ENCODE measurements at places on chromosomes 3 and 15.

GRCh38 chr15:76973362-76973743 lies 21.6 kb upstream of the PSTPIP1 start:
- DNase-seq, result no peak

GRCh38 chr3:188279502-188280335 lies 125.8 kb downstream of the LPP start:
- no peak for DNase-seq

- no peak for DNase-seq
These were observed 25.7 kb downstream of the GPD1L start for GRCh38 chr3:32132121-32132520.

DNA sequence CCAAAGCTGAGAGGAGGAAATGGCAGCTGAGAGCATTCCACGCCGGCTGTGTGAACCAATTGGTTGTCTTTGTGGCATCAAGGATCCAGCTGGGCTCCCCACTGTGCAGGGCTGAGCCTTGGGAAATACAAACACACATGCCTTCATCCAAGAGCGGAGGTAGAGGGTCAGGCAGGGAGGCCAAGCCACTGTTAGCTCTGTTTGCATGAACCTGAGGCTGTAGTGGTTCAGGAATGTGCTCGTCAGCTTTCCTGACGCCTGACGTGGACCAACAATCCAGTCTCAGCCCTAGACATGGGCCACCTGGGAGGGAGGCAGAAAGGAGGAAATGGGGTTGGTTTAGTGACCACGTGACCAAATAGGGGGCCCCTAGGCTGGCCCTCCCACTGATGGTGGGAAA lies 276.9 kb downstream of the TLE3 start:
- DNase-seq, result no peak

- no peak for DNase-seq
These were observed at the start of gene MESP2 for GRCh38 chr15:89776274-89777072. Gene MESP2, plus strand, starts transcription at chr15:89776332. Its CDS starts 26 bp downstream, at chr15:89776358.

DNA sequence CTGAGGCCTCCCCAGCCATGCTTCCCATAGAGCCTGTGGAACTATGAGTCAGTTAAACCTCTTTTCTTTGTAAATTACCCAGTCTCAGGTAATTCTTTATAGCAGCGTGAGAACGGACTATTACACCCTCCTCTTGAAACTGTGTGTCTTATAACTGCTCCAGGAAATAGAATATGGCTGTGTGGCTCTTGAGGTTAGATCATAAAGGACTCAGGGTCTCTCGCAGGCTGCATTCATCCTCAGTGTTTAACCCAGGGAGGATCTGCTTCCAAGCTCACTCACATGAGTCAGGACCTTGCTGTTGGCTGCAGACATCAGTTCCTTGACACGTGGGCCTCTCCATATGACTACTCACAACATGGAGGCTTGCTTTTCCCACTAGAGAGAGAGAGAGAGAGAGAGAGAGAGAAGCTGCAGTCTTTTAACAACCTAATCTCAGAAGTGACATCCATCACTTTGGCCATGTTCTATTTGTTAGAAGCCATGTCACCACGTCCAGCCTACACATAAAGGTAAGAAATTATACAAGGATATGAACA lies 114.3 kb upstream of the UBE2E1 start:
- DNase-seq, result no peak

GRCh38 chr3:126212620-126213378 lies 32.4 kb upstream of the ALDH1L1 start:
- DNase-seq, result no peak

- DNase-seq, result no peak
These were observed 59.5 kb downstream of the AMOTL2 start for GRCh38 chr3:134314588-134315285.

- DNase-seq, result no peak
These were observed 629.5 kb downstream of the MAGI1 start for GRCh38 chr3:65409176-65409569.

- no peak for DNase-seq
These were observed 8.6 kb downstream of the PKM start for GRCh38 chr15:72222393-72222792.

- DNase-seq, result no peak
These were observed 567.3 kb downstream of the ROBO1 start for GRCh38 chr3:79200456-79200855.

- no peak for DNase-seq
These were observed 12.0 kb upstream of the CPNE9 start for GRCh38 chr3:9691636-9692035.
